A549 (cell line): ENCODE measurements at places on chromosomes 4 and X.

GRCh38 chrX:65706041-65706828, 38.8 kb downstream of the MSN start:
- DNase-seq, result peak; percentile 30

- DNase-seq, result no peak
Observed at GRCh38 chrX:20947411-20947912, 426.8 kb upstream of the CNKSR2 start.

DNA sequence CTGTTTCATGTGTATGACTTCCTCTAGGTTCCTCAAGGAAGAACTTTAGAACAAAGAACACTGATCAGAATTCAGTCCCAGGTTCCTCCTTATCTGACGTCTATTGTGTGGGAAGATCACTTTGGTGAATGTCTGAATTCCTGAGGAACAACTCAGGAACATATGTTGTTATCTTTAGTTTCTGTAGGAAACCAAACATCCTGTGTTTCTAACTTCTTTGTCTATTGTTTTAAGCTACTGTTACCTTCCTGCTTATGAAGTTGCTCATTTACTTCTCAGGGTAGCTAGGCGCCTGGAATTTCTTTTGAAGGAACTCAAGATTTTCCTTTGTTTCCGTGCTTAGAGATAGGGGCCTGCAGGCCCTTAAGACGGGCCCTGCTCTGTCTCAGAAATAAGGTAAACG, 46.2 kb downstream of the MAGEB5 start:
- DNase-seq, result peak; percentile 0

DNA sequence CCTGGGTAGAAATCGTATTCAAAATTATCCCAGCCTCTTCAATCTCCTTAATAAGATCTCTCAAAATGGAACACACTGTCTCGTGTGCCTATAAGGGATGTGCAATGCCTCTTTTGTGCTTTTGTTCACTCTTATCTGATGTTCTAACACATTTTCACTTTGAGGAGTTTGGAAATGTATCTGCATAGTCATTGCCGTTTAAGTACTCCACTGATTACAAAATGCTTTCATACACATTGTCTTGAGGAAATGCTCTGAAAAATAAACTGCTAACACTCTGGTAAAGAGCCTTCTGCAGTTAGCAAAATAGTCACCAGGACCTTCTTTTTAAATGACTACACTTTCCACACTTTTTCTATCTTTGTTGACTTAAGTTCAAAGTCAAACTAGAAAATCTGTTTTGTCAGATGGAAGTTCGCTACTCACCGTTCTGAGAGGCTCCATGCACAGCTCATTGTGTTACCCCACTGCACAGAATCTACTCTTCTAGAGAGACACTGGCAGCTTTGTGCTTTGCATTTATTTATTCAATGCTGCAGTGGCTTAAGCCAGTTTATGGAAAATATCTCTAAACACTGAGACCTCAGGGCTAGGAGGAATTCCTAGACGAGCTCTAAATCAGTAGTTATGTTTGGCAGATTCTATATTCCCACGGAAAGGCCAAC, 159.0 kb downstream of the CHIC2 start:
- DNase-seq, result no peak

DNA sequence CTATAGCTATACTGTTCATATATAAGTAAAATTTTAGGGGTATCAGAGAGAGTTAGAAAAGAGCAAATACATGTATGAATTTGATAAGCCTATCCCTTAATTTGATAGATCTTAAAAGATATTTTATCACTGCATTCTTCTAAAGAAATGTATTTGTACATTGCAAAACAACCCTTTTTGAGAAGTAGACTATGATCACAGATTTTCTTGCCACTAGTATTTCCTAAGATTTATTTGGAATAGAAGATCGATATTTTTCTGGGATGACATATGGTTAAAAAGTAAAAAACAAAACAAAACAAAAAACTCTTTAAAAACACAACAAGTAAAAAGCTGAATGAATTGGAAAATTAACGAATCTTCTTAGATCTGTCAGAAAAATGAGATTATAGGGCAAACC, 27.4 kb downstream of the TET2 start:
- no peak for DNase-seq

GRCh38 chr4:165592386-165592785, 213.6 kb downstream of the CPE start:
- DNase-seq, result no peak

- no peak for DNase-seq
Observed at GRCh38 chrX:2547736-2548135, 47.0 kb upstream of the DHRSX start.

DNA sequence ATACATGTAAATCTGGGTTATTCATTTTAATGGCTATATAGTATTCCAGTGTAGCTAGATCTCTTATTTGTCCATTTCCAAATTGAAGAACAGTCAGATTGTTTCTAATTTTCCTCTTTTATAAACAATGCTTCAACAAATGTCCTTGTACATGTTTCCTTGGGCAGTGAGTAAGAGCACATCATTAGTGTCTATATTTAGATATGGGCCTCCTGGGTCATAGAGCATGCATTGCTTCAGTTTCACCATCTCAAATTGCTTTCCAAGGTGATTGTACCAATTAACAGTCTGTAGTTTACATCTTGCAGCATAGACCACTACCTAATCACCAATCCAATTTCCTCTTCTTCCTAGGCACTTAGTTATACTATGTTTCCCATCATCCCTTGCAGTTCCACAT, 13.4 kb downstream of the PHKA2 start:
- DNase-seq, result no peak

- peak; percentile 45 for DNase-seq
Observed at GRCh38 chr4:144174401-144175067, 34.0 kb upstream of the GYPA start.

DNA sequence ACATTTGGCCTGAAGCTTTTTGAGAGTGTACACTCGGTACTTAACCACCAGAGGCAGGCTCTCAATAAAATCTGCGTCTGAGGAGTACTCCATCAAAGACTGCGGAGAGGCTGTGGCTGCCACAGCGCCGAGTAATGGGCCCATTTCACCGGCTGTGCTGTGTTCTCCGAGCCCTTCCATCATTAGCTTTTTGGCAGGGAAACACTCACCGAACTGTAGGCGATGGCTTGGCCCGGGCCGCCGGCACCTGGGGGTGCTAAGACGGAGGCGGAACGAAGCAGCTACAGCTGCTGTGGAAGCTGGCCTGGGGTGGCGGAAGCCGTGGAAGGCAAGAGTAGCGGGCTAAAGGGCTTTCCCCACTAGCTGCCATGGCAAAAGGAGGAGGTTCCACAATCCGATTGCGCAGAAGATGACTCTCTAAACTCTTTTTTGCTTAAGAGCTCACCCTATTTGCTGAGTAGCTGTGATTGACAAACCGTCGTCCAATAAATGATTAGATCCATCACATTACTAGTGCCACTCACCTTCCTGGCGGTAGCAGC, 48.5 kb upstream of the PABPC1L2A start:
- DNase-seq, result peak; percentile 4

DNA sequence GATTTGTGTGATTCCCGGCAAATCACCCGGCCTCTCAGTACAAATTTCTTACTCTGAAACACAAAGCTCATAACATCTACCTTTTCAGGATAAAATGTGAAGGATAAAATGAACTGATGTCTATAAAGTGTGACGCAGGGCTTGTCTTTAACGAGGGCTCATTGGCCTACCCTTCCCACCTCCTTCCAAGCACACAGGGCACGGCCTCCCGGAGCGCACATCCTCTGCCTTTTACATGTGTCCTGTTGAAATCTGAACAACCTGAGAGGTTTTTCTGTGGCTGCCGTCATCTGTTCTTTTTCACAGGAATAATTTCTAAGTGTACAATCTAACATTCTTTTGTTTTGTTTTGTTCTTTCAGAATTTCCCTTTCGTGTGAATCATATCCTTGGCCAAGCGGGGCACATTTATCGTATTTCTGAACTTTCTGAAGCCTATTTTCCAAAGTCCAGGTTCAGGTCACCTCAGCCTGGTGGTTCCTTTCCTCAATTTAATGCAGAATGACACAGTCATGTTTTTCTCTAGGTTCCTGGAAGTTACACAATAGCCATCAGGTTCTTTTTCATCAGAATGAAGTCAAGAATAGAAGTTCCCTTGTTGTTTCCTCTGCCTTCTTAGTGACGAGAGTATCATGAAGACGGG, 53.1 kb upstream of the SPRY1 start:
- DNase-seq, result no peak

GRCh38 chr4:116150152-116150551, 935.2 kb downstream of the TRAM1L1 start:
- no peak for DNase-seq

DNA sequence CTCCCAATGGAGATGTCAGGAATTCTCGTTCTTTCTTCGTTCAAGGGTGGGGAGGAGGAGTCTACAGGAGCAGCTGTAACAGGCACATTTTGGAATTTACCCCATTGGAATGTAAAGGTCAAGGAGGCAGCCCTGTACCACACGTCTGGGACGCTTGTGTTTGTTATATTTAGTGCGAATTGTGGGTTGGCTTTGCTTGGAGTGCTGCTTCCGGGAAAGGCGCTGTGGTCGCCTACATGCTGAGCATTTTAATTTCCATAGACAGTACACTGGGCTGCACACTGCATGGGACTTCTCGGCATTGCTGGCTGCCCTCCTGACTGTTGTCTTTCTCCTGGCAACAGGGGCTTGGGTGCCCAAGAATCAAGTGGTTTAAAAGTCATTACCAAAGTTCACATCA, 12.8 kb downstream of the GYG2 start:
- no peak for DNase-seq

- no peak for DNase-seq
Observed at GRCh38 chr4:135533053-135533452, 1331.5 kb upstream of the PABPC4L start.

DNA sequence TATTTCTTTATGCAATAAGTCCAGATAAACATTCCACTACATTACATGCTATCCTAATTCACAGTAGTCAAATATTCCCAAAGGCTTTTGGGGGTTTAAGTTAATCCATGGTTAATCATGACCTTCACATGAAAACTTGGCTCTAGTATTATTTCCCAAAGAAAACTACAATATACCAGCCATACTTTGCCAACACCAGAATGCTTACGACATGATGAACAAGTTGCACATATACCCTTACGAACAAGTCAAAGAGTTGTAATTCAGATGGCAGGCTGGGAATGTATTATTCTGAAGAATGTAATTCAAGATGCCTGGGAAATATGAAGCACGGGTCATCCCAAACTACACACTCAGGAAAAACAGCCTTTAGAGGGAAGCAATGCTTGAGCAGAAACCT, 499.6 kb downstream of the PPARGC1A start:
- no peak for DNase-seq

GRCh38 chrX:14291666-14292500, 237.5 kb upstream of the GLRA2 start:
- no peak for DNase-seq

DNA sequence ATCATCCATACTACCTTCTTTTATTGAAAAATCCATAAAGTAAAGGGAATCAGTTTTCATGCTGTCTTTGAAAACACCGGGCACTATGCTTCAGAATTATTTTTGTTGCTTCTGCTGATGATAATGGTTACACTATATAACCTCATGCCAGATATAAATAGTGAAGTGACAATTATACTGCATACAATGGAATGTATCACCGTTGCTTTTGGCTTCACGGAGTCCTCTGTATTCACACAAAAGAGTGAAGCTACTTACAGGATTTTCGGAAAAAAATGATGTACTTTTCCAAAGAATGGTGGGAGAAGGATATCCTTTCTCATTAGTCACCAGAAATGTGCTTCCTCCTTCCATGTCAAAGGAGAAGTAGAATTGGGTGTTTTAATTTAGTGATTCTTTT, 159.1 kb upstream of the PITX2 start:
- DNase-seq, result no peak

DNA sequence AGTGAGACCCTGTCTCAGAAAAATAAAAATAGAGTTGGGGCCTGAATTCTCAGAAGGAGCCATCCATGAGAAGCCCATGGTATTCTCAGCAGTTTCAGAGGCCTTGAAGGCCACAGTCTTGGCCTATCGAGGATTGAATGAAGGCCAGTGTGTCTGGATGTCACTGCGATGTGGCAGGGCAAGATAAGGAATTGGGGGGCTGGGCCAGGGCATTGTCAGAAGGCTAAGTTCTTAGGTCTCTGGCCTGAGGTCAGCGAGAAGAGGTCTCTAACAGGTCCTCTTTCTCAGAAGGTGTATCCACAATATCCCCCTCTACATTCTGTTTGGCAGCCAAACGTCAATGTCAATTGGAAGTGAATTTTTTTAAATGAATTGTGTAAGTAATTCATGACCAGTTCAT, 5.7 kb downstream of the ZNF275 start:
- DNase-seq, result no peak

DNA sequence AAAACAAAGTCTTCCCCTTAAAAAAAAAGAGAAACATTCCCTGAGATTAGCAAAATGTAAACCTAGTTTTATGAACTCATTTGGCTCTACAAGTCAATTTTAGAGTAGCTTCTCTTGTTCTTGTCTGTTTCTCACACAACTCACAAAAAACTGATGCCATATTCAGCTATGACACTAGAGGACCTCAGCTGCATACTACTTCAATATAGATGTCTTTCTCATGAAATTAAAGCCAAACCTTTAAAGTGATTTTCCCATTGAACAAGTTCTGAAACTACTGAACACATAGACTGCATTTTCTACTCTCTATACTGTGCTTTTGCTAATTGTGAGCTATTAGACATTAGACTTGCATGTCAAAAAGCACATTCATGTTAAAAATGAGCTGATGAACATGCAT, 49.8 kb downstream of the TBCK start:
- DNase-seq, result peak; percentile 2

- peak; percentile 2 for DNase-seq
Observed at GRCh38 chr4:30380404-30380998, 339.7 kb upstream of the PCDH7 start.

- DNase-seq, result no peak
Observed at GRCh38 chr4:75698963-75699228, 25.5 kb upstream of the USO1 start.
